ENCODE measurements at places on chromosomes 13 and 19.

GRCh38 chr13:28609926-28610325 lies 49.0 kb upstream of the POMP start:
- no peak for DNase-seq

DNA sequence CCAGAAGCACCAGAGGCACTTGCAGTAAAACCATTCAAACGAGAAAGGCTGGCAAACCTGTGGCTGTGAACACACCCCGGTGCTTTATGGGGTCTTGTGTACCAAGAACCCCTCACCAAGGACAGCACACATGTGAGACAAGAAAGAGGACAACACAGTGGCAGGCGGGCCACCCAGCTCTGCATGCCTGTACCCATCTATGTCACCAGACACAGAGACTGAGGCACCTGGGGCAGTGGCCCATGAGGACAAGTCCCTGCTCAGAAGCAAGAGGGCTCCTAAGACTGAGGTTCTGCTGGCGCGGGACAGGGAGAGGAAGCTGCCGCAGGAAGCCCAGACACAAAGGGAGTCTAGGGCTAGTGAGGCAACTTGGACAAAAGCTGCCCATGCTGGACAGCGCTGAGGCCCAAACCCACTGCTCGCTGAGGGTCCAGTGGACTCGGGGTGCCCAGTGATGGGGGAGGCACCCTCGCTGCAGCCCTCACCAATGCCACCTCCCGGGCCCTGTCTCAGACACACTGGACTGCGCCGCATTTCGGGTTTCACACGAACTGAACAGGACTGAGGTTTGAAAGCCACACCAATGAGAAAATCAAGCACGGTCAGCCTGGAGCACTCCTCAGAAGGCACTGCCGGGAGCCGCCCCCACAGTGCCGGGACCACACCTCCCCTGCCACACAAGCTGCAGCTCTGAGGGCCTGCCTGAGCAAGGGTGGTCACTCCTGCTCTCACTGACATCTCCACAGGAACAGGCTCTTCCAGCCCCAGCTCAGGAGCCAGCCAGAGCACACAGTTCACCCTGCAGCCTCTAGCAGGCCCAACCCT lies 232.7 kb downstream of the TUBA3C start:
- no peak for DNase-seq

GRCh38 chr13:96221471-96221870 lies 131.6 kb downstream of the HS6ST3 start:
- DNase-seq, result no peak

DNA sequence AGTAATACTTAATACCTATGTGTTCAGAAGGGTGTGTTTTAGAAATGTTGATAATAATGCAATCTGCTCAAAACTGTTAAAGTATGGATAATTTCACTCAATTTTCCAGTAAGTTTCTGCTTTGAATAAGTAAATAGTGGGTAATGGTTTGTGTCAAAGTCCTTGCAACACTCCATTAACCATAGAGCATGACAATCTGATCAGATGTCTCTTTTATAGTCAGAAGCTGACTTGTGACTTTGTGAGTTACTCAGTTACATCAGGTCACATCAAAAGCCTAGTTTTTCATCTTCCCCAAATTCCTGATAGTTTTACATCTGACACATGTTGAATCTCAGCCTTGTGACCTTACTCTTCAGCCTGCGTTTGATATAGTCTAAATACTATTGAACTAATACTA lies 338.0 kb downstream of the EFNB2 start:
- DNase-seq, result no peak

DNA sequence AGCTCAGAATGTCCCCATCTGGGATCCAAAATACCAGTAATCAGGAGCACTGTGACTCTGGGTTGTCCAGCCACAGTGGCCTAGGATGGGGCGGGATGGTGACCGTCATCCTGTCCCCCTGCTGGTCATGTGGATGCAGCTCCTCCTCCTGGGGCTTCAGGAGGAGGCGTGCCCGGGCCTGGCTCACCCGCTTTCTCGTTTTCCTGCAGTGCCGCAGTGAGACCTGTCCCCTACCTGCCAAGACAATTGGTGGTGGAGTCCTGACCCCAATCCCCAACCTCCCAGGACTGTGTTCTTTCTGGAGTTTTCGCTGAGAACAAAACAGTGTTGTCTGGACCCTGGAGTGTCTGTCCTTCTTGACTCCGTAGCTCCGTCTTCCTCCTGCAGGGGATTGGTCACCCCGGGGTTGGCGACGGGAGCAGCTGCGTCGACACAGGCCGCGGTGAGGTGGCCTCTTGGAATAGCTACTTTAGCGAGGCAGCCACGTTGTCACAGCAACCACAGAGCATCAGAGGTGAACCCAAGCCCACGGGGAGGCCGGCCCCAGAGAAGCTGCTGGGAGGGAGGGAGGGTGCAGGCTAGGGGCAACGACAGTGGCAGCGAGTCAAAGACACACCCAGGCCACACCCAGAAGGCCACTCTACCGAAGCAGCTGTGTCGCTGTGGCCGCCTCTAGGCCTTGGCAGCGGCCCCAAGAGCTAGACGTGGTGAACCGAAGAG lies 10.2 kb upstream of the EMC10 start:
- DNase-seq, result no peak

Data from stimulated activated CD8-positive, alpha-beta memory T cell treated with anti-CD3 and anti-CD28 coated beads, Interleukin-4, amount 100 ng/mL, for 48 hours (primary cell).